ENCODE measurements at places on chromosomes 5 and 9.

- DNase-seq, result no peak
Measured at GRCh38 chr9:122227575-122227900, 1.2 kb downstream of the LHX6 start.

- DNase-seq, result no peak
Measured at GRCh38 chr5:114330916-114331531, 30.8 kb upstream of the KCNN2 start.

- DNase-seq, result no peak
Measured at GRCh38 chr5:13708906-13709305, 235.6 kb downstream of the DNAH5 start.

GRCh38 chr9:110714314-110714713 is 45.7 kb downstream of the MUSK start:
- peak; percentile 18 for DNase-seq

DNA sequence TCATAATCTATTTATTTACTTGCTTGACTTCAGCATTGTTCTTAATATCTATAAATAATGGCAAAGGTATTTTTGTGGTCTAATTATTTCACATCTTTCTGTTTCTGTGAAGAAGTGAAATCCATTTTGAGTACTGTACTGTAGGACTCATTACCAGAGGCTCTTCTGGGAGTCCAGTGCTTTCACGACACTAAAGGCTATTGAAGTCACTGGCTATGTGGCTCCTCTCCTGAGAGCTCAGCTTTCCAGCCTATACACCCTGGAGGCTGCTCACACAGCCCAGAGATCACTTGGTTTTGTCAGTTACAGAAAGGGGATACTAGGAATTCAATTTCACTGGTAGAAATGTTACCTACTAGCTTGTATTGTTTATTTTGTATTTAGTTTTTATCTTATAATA is 547.3 kb downstream of the TAF11L14 start:
- DNase-seq, result no peak

GRCh38 chr5:44952376-44952775 is 143.6 kb downstream of the MRPS30 start:
- peak; percentile 48 for DNase-seq

- no peak for DNase-seq
Measured at GRCh38 chr5:1012313-1012841, 3.8 kb downstream of the NKD2 start.

GRCh38 chr5:59322058-59322457 is 571.5 kb downstream of the PDE4D start:
- no peak for DNase-seq

- no peak for DNase-seq
Measured at GRCh38 chr5:175609526-175609925, 48.3 kb upstream of the HRH2 start.

- DNase-seq, result no peak
Measured at GRCh38 chr5:96207420-96207819, 225.6 kb downstream of the PCSK1 start.

DNA sequence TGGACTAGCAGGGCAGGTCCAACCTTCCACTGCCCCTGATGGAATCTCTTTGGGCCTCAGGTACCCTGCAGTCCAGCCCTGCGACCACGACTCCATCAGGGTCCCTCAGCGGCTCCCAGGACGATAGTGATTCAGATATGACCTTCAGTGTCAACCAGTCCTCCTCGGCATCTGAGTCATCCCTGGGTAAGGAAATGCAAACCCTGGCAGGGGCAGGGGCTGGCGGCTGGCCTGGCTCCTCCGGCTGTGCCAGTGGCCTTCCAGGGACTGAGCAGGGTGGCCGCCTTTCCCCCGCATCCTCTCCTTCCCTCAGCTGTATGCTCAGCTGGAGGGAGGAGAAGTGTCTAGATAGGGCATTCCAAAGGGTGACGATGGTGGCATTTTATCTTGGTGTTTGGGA is 45.0 kb downstream of the NEURL1B start:
- DNase-seq, result no peak

- DNase-seq, result peak; percentile 26
Measured at GRCh38 chr5:32276173-32276853, 36.4 kb downstream of the MTMR12 start.

GRCh38 chr9:101481261-101481660 is 45.7 kb upstream of the ALDOB start:
- no peak for DNase-seq

GRCh38 chr9:12414514-12414913 is 278.7 kb upstream of the TYRP1 start:
- DNase-seq, result peak; percentile 5

DNA sequence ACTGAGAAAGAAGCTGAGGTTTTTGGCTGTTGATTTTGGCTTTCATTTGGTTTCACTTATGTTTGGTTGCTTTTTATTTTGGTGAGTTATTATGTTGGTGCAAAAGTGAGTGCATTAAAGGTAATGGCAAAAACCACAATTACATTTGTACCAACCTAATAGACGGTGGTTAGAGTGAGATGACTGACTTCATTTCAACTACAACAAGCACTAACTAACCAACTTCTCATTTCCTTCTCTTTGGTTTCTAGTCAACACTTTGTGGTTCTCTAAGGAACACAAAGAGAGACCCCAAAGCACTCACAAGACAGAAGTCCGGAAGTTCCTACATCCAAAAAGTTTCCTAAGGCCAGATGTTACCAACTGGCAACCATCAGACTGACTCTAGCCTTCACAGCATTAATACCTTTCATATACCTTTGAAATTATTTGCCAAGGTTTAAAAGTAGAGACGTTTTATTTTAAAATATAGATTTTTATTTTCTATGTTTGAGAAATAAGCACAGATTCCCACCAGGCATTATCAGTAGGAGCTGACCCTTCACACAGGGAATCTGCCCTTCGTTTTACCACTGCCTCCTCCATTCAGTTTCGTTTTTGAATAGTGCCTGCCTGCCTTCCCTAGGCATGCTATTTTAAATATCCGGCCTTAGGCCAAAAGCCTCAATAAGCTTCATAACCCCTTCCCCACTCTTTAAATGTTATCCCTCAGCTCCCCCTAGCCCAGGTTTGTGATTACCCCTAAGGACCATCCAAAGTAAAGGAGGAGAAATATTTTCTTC is 301.1 kb upstream of the PTGER4 start:
- DNase-seq, result no peak

Data from hepatocyte (in vitro differentiated cells).